ENCODE measurements at places on chromosomes 2 and 18.
A peak's percentile ranks its signal among the peaks of the same experiment; 100 is the strongest.

DNA sequence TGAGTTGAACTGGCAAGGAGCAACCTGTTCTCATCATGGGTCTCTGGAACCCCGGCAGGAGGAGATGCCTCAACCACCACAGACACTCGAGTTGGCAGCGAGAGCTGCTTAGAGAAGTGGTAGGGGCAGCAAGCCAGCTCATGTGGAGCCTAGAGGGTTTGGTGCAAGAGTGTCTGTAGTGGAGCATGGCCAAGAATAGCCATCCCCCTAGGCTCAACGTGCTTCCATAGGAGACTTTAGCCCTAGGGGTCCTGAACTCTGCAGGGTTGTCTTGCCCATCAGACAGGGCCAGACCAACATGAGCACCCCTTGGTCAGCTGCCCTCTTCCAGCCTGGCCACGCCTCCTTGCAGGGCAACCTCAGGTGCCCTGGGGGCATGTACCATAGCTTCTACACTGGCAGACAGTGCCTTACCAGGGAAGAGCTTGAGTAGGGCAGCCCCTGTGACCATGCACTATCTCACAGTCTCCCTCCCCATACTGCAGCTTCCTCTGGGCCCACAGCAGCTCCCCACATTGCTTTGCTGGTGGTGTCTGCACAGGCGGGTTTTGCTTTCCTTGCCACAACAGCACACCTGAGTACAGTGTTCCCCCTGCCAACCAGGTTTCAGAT, 187.1 kb downstream of the EXOC6B start:
- DNase-seq, result no peak

GRCh38 chr2:85264471-85264870, 63.3 kb downstream of the TGOLN2 start:
- no peak for DNase-seq

DNA sequence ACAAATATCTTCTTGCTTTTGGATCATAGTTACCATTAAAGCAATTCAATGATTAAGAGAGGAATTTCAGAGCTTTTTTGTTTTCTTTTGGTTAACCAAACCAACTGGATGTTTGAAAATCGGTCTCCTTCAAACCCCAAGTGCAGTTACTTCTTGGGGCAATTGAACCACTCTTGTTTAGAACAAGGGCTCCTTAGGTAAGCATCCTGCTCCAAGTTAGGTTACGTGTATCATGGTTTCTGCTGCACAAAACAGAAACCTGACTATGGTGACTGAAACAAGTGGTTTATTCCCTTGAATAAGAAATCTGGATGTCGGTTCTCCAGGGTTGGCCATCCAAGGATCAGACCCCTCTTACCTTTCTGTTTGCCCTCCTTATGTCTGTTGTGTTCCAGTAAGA, 16.1 kb upstream of the LGALSL start:
- DNase-seq, result no peak

DNA sequence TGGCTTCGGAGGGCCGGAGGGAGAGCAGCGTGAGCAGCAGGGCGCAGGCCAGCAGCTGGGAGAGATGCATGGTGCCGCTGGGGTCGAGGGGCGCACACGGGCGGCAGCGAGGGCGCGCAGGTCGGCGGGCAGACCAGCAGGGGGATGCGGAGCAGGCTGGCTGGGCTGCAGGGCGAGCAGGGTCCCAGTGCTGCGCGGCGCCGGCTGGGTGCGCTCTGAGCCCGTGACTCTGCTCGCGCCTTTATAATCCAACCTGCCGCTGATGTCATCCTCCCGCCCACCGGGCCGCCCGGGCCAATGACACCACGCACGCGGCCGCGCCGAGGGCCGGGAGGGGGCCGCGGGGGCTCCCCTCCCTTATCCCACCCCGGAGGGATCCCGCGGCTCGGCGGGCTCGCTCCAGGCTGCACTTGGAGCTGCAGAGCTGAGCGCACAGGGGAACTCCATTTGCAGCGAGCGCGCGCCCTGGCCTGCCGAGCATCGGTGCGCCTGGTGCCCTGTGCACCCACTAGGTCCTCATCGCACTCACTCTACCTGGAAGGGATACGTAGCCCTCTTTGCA, at the start of gene NPPC:
Gene NPPC (minus strand): TSS at position 217 of the 562 bp plus-strand sequence. CDS start 147 bp downstream, at position 70.
- peak; percentile 23 for DNase-seq

DNA sequence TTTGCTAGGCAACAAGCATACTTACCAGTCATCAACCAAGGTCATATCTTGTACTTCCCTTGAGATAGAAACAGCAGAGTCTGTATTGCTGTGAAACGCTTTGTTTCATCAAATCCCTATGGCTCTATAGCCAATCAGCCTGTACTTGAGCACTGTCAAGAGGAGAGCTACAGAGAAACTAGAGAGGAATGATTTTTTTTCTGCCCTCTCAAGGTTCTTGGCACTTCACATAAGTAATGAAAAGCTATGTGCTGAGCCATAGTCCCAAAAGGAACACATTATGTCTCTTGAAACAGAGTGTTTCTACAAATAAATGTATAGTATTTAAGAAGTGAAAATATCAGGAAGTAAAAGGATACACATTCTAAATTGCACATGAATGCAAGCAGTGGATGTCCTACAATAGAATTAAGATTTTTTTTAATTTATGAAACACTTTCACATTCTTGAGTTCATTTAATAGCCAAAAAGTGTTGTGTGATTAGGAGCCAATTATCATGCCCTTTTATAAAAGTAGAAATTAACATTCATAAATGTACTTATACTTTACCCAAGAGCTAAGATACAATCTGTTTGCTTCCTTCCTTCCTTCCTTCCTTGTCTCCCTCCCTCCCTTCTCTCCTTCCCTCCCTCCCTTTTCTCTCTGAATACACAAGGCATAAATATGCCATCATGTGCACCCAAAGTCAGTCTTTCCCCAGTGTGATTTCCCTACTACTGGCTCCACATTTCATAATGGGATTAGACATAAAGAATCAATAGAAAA, 131.8 kb downstream of the CSRNP3 start:
- no peak for DNase-seq

DNA sequence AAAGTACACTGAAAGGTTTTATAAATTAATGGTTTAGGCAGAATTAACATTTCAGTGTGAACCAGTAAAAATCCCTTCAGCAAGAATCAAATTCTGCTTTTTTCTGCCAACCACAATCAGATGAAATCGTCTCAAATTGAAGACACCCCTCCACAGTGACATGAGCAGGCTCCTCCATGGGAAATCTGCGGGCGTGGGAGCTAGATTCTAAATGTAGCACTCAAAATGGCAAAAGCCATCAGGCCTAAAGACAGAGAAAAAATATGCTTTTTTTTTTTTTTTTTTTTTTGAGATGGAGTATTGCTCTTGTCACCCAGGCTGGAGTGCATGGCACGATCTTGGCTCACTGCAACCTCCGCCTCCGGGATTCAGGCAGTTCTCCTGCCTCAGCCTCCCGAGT, 55.8 kb upstream of the MRPS9 start:
- no peak for DNase-seq

- DNase-seq, result no peak
These were observed 217.0 kb upstream of the UBE2E3 start for GRCh38 chr2:180763263-180763989.

DNA sequence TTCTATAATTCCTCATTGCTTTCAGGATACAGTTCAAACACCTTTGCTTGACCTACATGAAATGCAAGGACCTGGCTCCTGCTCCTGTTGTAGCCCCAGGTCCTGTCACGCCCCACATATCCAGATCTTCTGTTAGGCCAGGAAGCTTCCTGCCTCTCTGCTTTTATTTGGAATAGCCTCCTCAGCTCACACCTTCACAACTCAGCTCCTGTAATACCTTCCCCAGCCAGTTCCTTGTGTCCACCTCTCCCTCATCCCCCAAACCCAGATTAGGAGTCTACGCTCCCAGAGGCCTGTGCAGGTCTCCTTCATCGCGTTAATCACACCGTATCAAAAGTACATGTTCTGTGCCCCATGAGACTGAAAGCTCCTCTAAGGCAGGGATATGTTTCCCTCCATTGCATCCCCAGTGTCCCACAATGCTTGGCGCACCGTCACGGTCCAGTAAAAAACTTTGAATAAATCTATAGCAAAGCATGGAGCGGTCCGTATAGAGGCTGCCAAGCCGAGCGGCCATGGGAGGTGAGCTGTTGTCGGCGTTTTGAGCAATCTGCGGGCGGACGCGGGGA, 371 bp downstream of the MDH1B start:
- DNase-seq, result no peak

GRCh38 chr18:55228191-55228590, 268.9 kb upstream of the CCDC68 start:
- no peak for DNase-seq

DNA sequence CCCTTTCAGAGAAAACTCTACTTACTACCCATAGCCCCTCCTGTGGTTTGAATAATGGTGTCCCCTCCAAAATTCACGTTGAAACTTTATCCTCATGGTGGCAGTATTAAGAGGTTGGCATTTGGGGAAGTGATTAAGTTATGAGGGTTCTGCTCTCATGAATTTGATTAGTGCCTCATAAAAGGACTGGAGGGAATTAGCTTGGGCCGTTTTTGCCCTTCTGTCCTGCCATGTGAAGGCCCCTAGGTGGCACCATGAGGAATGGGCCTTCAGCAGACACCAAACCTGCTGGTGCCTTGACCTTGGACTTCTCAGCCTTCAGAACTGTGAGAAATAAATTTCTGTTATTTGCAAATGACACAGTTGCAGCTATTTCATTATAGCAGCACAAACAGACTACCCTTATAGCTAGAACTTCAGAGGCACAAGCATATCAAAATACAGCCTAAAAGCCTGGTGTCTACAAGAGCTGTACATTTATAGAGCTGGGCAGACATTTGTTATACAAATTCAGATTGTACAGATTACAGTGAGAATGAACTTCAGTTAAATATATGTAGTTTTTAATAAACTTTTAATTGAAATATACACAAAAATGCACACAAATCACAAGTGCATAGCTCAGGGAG, 2.6 kb upstream of the PTPN2 start:
- DNase-seq, result no peak

DNA sequence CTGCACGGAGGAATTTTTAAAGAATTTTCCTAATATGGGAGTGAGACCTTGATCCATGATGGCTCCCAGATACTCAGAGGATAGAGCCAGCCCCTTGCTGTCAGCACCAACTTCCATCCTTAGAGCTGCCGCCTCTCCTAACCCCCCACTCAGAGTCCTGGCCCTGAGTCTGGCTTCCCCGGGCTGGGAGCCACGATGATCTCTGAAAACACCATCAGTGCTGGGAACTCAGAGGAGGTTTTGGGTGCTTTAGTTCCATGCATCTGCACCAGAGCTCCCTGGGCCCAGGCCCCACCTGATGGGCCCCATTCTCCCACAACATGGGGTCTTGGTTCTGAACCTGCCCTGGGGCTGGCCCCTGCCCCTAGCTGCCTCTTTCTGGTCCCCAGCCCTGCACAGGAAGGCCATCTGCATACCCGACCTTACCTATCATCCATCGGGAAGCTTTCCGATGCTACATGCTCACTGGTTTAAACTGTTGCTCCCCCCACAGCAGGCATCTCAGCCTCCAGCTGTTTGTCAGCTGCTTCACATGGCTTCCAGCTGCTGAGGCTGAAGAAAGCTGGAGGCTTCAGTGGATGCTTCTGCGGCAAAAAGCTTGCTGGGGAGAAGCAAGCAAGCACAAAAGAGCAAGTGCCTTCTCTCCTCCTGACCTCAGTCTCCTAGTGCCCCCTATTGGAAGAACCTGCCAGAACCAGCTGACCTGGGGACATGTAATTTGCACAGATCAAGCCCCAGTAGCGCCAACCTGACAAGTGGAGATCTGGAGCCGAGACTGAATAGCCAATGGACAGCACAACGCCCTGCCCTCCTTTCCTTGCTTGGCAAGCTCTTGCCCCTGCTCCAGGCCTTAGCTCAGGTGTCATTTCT, 24.2 kb upstream of the RHOB start:
- DNase-seq, result no peak

DNA sequence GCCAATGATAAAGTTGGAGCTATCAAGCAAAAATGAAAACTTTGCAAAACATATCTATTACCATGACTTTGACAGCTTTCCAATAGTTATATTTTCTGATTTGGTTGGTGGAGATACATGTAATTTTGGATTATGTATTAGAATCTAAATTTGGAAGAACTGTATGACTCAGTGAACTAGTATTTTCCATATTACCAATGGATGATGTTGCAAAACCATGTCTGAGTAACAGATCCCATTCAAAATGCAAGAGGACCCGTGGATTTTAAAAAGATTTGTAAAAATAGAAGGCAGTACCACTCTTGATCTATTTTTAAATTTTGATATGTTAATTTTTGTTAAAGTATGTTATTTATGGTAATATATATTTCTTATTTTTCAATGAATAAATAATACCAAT, 83.0 kb downstream of the TAF4B start:
- DNase-seq, result no peak

DNA sequence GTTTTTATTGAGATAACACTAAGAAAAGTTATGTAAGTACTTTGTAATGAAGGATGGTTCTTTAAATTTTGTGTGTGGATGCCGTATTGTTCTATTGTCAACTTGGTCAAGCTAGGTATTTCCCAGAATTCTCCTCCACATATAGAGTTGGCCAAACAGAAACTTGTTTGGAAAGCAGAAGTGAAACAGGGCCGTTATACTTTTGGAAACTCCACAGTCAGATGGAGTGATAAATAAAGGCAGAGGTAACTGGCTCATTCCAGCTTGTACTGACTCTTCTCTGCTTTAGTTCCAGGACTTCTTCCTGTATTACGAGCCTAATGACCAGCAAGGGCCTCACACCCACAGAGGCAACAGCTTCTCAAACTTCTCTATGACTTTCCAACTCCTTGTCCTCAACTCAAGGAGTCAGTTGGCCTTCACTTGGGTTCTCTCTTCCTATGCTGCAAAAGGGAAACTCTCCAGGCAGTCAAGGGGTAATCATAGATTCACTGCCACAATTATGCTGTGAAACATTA, 16.4 kb upstream of the STARD7 start:
- DNase-seq, result no peak

- DNase-seq, result no peak
These were observed 21.8 kb downstream of the SCN3A start for GRCh38 chr2:165182029-165182428.

GRCh38 chr2:181128199-181128598, 147.8 kb downstream of the UBE2E3 start:
- DNase-seq, result no peak

DNA sequence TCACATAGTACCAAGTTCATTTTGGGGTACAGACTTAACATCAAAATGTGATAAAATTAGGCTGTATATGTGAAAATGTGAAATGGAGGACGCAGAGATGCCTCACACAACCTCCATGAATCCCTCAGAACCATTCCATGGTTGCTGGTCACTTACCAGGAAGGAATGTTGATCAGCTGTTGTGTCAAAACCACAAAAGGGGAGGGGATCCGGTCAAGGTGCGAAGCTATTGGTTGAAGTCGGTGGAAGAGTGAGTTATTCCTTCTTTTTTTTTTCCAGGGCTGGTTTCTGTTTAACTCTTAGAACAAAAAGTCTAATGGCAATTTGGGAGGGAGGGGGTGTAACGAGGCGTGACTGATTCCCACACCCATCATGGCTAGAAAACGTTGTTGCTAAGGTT, 32.3 kb upstream of the REG3A start:
- no peak for DNase-seq
